ENCODE measurements at places on chromosomes 2 and 18. TPM values are rescaled to one million over a fixed set of nuclear protein-coding genes. Genes with fewer than 3 reads are reported as not detected.

Gene SLC40A1
- total RNA-seq, result 110 TPM

Gene GALNT3
- total RNA-seq, result 0.82 TPM

Gene CDCA7
- 0.95 TPM for total RNA-seq

DNA sequence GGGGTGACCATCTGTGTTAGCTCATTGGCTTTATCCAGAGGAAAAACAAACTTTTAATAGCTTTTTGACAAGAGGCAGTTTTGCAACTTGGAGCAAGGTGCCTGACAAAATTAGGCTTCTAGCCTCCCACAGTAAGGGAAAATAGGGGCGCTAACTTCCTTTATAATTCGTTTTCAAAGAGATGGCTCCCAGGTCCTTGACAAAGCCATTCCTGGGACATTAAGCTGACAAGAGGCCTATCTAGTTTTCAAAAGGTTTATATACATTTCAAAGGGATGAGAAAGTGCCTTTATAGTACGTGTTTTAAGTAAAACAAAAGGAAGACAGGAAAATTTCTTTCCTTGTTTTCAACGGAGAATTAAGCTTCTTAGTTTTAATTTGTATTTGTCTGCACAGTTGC is 159.4 kb upstream of the GCFC2 start:
- no peak for DNase-seq

GRCh38 chr2:14240868-14241267 is 391.6 kb upstream of the LRATD1 start:
- DNase-seq, result no peak

DNA sequence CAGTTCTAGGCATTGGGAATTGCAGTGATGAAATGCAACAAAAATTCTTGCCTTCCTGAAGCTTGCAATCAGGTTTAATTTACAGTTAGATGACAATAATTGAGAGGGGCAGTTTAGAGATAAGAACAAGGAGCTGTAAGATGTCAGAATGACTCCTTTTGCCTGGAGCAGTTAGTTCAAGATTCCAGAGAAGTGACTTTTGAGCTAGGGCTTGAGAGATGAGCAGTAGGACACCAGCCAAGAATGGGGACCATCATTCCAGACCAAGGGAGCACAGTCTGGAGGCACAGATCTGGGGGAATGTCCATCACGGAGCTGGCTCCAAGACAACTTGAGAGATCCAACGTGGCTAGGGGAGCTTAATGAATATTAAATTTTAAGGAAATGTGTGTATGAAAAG is 26.8 kb downstream of the CACNB4 start:
- DNase-seq, result no peak

DNA sequence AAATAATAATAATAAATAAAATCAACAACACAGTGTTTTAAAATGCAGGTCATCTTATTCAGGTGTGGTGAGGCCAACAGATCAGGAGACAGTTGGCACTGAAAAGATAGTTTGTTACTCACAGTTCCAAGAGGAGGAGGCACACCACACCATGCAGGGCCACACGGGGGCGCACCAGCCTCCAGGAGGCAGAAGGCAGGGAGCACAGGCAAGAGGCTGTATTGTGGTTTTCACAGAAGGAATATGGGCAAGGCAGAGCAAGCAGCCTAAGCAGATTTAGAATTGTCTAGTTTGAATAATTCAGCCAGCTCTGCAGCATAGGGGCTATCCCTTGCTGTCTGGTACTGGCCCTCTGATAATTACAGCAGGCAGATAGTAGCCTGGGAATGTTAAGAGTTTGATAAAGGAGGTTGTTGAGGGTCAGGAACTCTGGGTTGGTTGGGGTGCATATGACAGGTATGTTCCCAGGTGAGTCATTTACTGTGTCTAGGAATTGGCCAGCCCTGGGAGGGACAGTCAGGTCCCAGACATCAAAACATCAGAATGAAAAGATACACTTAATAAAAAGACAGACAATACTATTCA is 31.3 kb downstream of the KIAA2012 start:
- no peak for DNase-seq

DNA sequence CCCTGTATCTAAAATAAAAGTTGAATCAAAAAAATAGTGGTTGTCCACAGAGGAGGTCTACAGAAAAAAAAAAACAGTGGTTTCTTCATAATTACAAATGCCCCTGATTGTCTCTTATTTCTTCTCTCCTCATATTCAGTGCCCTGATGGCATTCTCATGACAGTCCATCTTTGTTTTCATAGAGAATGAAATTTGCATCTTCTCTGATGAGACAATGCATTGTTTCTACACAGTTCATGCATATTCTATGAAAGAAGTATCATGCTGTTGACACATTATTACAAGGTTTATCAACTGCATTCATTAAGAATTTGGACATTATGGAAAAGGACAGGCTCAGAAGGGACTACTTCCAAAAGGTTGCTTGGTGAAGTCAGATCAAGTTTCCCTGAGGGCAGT is 59.5 kb downstream of the LHCGR start:
- no peak for DNase-seq

- DNase-seq, result no peak
Observed at GRCh38 chr18:22363867-22364463, 53.8 kb downstream of the CTAGE1 start.

GRCh38 chr2:1698188-1698945 is 45.9 kb downstream of the PXDN start:
- no peak for DNase-seq
